ENCODE measurements at places on chromosomes 3 and 15.

- no peak for DNase-seq
Measured at GRCh38 chr3:113265231-113265630, 53.9 kb downstream of the BOC start.

GRCh38 chr3:72739531-72740466 lies 108.4 kb downstream of the SHQ1 start:
- peak; percentile 37 for DNase-seq

- no peak for DNase-seq
Measured at GRCh38 chr15:96766366-96766765, 435.9 kb downstream of the NR2F2 start.

DNA sequence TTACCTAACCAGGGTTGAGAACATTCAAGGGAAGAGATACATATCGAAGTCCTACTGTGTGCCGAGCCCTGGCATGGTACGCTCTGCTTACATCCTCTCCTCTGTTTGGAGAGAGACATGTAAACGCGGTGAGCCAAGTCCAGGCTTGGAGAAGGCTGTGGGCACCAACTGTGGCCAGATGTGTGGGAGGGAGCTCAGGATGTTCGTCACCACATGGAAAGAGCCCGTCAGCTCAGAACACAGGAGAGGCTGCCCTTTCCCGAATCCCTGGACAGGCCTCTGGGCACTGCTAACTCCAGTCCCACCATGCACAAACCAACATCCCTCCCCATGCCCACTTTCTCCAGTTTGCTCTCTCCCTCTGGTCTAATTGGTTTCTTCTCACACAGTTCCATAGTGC lies 43.0 kb downstream of the MESD start:
- DNase-seq, result no peak

DNA sequence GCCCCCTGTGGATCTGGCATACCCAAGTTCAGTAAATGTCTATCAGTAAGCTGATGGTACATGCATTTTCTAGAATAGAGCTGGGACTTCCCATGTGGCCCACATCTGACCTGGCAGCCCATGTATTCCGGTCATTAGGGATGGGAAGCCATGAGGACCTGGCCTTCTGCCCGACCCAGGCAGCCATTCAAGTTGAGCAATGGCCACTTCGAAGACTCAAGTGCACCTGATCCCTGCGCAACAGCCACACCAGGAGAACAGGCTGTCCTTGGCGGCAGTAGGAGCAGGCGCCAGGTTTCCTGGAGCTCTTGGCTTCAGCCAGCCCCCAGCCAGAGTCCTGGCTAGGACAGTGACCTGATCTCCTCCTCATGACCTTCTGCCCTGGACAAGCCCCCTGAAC lies 14.6 kb downstream of the HEMK1 start:
- no peak for DNase-seq

DNA sequence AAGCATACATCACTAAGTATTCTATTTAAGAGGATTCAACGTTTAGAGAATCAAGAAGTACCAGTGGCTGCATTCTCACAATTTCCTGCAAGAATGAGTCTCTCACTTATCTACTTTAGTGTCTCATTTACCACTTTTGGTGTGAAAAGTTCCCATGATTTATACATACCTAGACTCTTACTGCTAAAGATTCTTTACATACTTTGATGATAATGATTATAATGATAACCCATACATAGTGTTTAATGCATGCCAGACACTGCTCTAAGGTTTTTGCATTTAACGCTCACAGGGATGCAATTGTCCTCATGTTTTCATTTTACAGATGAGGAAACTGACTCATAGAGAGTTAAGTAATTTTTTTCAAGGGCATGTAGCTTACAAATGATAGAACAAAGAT lies 133.6 kb downstream of the TMEM108 start:
- DNase-seq, result no peak

GRCh38 chr15:77027111-77027696 lies 32.3 kb downstream of the PSTPIP1 start:
- no peak for DNase-seq

GRCh38 chr3:61702453-61702852 lies 141.1 kb downstream of the PTPRG start:
- DNase-seq, result no peak

DNA sequence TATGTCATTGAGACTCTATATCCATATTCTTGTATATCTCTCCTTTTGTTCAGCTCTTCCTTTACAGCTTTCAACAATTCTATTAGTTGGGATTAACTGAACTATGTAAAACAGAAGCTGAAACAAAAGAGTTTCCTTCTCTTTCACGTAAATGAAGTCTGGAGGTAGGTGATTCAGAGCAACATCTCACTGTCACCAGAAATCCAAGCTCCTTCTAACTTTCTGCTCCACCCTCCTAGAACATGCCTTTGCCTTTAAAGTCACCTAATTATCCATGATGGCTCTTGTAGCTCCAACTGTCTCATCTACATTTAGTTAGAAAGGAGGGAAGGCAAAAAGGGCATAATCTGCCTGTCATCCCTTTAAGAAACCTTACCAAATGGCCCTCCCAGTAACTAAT lies 458.2 kb upstream of the MDFIC2 start:
- no peak for DNase-seq

DNA sequence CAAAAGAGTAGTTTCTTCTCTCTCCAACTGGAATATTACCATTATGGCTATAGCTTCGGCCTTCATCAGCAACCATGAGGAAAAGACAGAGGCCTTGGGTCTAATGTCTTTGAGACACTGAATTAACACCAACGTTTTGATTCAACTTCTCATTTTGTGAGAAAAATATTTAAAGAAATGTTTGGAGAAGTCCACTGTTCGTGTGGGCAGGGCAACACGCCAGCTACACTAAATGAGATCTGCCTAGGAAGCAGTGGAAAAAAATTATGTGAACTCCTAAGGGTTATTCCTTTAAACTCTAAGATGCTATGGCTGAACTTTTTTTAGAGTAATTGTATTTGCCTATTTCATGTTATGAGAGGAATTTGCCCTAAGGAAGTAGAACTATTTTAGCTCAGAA lies 41.8 kb downstream of the NCEH1 start:
- no peak for DNase-seq

GRCh38 chr3:171001957-171002694 lies 24.4 kb downstream of the SLC2A2 start:
- DNase-seq, result peak; percentile 74

DNA sequence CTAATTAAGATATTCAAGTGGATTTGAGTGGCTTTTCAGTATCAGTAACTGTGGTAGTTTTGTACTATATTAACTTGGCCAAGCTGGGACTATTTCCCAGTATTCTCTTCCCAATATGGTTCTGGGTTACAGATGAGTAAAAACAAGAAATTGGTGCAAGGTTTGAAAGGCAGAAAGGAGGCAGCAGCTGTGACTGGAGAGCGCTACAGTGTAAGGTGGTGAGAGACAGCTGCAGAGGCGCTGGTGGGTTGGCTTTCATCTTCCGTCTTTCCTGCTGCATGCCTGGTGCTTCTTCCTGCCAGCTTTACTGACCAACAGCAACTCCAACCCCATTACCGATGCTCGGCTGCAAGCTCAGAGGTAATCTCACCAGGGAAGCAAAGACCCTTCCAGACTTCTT lies 9.8 kb downstream of the DPH3 start:
- no peak for DNase-seq

GRCh38 chr15:23642413-23643044 lies 5.1 kb downstream of the MAGEL2 start:
- peak; percentile 40 for DNase-seq

- no peak for DNase-seq
Measured at GRCh38 chr3:181081930-181082329, 92.4 kb upstream of the DNAJC19 start.

- DNase-seq, result no peak
Measured at GRCh38 chr3:177711637-177712036, 514.4 kb upstream of the TBL1XR1 start.

- DNase-seq, result no peak
Measured at GRCh38 chr3:16834214-16834613, 50.5 kb upstream of the PLCL2 start.

GRCh38 chr15:69763831-69764230 lies 311.2 kb downstream of the RPLP1 start:
- DNase-seq, result no peak

DNA sequence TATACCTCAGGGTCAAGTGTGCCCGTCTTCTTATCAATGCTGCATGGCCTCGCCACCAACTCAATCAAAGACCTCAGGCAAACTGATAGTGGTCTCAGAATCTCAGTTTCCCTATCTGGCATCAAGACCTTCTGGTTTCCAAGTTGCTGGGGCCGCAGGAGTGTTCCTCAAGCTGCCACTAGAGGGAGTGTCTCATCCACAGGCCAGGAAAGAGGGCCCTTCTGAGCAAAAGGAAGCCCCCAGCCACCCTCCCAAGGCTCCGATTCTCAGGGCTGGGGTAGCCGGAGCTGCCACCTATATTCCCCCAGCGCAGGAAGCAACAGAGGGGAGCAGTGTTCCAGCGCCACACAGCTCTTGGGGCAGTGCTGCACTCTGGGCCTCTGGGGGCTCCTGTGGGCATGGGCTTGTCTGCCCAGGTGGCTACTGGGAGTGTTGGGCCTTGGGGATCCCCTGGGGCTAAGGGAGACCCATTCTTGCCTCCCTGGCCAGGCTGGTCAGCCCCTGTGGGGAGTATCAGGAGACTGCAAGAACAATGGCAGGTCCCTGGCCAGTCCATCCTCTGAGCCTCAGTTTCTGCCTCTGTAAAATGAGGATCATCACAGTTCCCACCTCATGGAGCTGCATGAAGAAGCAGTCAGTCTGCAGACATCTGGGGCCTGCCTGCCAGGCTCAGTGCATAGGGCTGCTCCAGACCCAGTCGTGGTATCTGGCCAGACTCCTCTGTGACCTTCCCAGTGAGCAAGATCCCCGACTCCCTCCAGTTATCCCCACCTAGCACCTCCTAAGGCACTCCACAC lies 23.4 kb upstream of the SEC13 start:
- DNase-seq, result peak; percentile 51

GRCh38 chr3:184145111-184145524 lies 10.0 kb downstream of the EIF2B5 start:
- peak; percentile 48 for DNase-seq

DNA sequence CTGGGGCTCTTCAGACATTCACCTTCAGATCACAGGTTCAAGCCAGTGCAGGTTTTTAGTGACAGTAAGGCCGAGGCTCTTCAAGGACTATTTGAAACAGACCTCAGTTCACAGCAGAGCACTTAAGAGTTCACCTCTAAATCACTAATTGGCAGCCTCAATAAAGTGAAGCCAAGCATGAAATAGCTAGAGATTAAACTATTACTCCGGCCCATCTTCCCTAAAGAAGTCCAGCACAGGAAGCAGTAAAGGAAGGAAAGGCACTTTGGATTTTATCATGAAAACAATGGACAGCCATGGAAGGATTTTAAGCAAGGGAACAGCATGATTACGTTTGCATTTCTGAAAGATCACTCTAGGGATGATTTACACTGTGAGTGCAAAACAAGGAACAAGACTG lies 27.6 kb upstream of the ARL6 start:
- DNase-seq, result no peak

DNA sequence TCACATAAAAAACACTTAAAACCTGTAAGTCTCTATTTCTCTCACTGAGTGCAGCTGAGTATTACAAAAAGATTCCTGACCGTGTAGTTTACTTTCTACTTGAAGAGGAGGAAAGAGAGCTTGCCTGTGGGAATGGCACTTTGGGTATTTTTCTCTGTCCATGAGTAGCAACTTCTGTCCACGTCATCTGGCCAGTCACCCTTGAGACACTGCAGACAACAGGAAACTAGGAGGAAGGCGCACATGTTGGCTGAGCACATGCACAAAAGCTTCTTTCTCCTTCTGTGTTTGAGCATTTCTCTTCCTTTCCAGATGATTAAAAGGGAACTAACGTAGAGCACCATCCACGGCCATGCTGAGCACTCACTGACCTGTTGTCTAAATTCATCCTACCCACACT lies 19.7 kb downstream of the STARD5 start:
- DNase-seq, result peak; percentile 51

- peak; percentile 72 for DNase-seq
Measured at GRCh38 chr3:115146032-115146417, 1.1 kb downstream of the ZBTB20 start.

GRCh38 chr3:142467768-142468167 lies 19.9 kb upstream of the XRN1 start:
- DNase-seq, result no peak

GRCh38 chr3:56157693-56158362 lies 310.4 kb downstream of the ERC2 start:
- peak; percentile 78 for DNase-seq

- peak; percentile 4 for DNase-seq
Measured at GRCh38 chr3:179765396-179765795, 112.6 kb downstream of the USP13 start.

GRCh38 chr3:144289057-144289456 lies 317.4 kb downstream of the DIPK2A start:
- DNase-seq, result no peak

GRCh38 chr15:67225336-67225735 lies 29.1 kb downstream of the AAGAB start:
- DNase-seq, result peak; percentile 77

GRCh38 chr15:85751291-85752123 lies 43.2 kb downstream of the KLHL25 start:
- DNase-seq, result no peak

All from EL (cell line).